NCI-H1092 (cell line): ENCODE measurements at places on chromosomes 12 and 14.

- DNase-seq, result no peak
Measured at GRCh38 chr12:105192624-105193225, 43.2 kb downstream of the APPL2 start.

GRCh38 chr12:24668563-24668962, 280.3 kb downstream of the BCAT1 start:
- no peak for DNase-seq

DNA sequence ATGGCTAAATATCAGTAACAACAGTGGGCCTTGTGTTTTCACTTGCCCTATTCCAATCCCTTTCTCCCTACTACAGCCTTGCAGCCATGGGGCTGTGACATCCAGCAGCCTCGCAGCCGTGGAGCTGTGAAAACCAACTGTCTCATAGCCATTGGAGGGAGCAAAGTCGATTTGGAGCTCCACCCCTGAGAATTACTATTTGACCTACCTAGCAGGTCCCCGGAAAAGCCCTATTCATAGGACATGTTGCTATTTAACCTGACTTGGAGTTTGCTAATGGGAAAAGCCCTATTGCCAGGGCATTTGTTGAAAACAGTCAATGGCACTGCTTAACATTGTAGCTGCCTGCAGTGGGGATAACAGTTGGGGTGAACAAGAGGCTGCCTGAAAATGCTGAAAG, 33.3 kb downstream of the ERG28 start:
- no peak for DNase-seq

- DNase-seq, result no peak
Measured at GRCh38 chr14:50501642-50502041, 30.7 kb downstream of the MAP4K5 start.

- no peak for DNase-seq
Measured at GRCh38 chr14:35407306-35407630, 2.7 kb upstream of the NFKBIA start.

GRCh38 chr12:108374596-108375320, 35.6 kb upstream of the CMKLR1 start:
- no peak for DNase-seq

DNA sequence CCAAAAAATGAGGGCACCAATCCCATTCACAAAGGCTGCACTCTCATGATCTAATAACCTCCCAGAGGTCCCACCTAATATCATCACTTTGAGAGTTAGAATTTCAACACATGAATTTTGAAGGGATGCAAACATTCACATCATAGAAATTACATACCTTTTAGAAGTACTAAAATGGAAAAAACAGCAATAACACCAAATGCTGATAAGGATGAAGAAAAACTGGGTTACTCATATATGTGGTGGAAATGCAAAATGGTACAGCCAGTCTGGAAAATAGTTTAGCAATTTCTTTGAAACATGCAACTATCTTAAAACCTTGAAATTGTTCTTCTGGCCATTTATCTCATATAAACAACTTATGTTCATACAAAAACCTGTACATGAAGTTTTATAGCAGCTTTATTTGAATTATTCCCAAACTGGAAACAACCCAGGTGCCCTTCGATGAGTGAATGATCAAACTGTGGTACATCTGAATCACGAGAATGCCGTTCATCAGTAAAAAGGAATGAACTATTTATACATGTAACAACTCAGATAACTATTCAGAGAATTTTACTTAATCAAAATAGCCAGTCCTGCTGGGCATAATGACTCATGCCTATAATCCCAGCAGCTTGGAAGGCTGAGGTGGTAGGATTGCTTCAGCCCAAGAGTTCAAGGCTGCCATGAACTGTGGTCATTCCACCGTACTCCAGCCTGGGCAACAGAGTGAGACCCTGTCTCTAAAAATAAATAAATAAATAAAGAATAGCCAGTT, 109.4 kb upstream of the SSTR1 start:
- no peak for DNase-seq

- DNase-seq, result no peak
Measured at GRCh38 chr14:50668826-50669143, 679 bp upstream of the SAV1 start.

DNA sequence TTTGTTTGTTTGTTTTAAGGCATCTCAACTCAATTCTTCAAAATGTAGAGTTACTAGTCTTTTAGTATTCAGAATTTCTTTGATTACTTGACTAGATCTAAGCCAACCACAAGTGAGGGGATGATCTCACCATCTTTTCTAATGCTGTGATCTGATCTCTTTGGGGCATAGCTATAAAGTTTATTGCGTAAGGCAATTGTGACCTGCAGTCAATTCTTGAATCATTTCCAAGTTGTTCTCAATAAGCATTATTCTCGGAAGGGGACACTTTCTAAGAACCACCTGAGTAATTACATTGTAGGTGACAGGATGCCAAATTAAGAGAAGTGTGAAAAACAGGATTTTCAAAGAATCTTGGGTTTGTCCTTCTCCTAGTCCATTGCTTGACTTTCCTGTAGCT, 13.1 kb downstream of the DACT1 start:
- no peak for DNase-seq

GRCh38 chr14:74670726-74671411, 42.0 kb downstream of the AREL1 start:
- no peak for DNase-seq

GRCh38 chr12:93758801-93759373, 81.7 kb downstream of the CRADD start:
- DNase-seq, result no peak

DNA sequence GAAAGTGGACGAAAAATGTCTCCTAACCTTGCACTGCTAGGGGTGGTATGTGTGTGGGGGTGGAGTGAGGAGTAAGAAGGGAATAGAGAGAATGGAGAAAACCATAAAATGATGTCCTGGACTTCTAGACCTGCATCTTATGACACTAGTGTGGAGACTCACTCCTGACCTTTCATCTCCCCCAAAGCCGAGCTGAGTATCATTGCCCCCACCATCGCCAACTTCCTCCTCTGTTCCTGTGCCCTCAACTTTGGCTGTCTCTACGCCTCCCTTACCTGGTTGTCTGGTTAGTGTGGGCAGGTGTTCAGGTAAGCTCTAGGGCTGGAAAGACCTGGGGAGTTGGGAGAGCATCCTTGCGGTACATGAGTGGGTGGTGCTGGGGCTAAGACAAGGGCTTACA, 4.5 kb upstream of the KLHL33 start:
- no peak for DNase-seq

DNA sequence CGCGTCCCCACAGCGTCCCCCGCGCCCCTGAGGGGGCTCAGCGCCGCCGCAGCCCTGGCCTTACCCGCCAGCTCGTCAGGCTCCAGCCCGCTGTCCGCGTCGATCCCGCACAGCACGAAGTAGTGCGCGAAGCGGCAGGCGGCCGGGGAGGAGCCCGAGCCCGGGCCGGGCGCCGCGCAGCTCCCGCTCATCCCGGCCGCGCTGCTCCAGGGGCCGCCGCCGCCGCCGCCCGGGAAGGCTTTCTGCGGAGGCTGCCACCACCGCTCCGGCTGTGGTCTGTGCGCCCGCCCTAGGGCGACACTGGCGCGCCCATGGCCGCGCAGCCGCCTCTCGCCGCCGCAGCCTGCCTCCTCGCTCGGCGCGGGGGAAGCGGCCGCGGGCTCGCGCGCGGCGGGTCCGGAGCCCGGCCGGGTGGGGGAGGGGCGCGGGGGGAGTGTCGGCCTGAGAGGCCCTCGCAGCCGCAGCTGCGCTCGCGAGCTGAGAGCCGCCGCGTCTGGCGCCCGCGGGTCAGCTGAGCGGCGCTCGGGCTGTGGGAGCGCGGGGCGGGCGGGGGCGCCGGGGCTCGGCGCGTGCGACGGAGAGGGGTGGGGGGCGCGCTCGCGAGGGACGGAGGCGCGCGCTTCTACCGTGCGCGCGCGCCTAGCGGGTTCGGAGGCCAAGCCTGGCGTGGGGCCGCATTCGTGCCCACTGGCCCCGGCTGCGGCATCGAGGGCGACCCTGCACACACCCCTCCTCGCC, at the start of gene DENND5B:
DENND5B (minus strand) TSS at position 495 of the 738 bp plus-strand sequence; CDS start at position 191, 304 bp downstream.
- DNase-seq, result peak; percentile 56

DNA sequence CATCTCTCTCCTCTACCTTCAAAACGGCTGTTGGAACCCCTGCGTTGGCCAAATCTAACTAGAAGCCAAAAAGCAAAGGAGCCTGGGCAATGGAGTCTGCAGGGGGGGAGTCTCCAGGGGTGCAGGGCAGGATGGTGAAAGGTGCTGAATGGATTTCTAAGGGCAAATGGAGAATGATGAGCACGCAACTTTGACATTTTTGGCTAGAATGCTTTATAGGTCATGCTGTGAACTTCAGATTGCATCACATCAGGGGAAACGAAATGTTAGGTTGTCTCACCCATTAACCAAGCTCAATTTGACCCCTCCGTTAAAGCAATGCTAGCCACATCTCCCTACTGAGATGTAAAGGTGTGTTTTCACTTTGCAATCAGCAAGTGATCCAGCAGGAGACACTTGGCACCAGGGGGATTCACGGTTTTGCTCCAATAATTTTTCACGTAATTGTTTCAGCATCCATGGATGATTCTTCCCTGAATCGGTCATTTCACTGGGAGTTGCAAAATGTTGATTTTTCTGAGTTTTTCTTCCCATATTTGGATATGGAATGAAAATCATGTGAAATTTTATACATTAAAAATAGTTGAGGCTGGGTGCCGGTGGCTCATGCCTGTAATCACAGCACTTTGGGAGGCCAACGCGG, 78.0 kb upstream of the MDM1 start:
- DNase-seq, result no peak

DNA sequence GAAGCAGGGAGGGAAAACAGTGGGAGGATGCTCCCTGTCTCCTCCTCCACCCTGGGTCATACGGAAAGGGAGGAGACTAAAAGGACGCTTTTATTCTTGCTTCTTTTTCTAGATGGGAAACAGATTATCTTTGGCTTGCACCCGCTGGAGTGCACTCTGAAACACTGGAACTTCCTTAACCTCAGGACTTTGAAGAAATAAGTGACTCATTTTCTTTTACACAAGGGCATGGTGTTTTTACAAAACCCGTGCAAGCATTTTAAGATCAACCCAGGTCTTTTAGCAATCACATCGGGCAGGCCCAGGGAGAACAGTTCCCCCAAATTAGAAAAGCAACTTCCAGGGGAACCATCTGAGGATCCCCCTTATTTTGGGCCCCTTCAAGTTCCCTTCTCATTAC, 80.9 kb upstream of the TSPAN11 start:
- no peak for DNase-seq

DNA sequence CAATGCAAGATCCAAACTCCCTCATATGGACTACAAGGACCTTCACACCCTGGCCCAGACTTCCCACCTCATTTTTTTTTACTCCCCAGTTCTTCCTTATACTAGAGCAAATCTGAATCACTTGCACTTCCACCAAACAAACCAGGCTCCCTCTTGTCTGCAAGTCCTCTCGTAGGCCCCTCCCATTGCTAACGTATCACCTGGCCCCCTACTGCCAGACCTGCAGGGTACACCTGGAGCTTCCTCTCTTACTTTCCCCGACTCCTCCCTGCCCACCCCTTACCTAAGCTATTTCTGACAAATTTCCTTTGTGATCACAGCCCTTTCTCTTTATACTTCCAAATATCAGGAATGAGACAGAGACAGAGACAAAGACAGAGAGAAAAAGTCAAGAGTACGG, 463.9 kb downstream of the GALC start:
- DNase-seq, result no peak

GRCh38 chr14:102279688-102280348, 25.1 kb downstream of the MOK start:
- DNase-seq, result no peak

DNA sequence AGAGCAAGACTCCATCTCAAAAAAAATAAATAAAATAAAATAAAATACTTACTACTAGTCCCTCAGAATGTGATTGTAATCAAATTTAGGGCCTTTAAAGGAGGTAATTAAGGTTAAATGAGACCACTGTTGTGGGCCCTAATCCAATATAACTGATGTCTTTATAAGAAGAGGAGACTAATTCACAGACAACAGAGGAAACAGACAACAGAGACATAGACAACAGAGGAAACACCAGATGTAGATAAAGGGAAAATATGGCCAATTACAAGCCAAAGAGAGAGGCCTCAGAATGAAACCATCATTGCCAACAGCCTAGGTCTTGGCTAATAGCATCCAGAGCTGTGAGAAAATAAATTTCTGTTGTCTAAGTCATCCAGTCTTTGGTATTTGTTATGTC, 669.0 kb upstream of the FOXG1 start:
- no peak for DNase-seq

- DNase-seq, result no peak
Measured at GRCh38 chr14:95663226-95663797, 22.9 kb upstream of the TCL1B start.

GRCh38 chr12:98492580-98493140, 22.7 kb upstream of the TMPO start:
- no peak for DNase-seq

DNA sequence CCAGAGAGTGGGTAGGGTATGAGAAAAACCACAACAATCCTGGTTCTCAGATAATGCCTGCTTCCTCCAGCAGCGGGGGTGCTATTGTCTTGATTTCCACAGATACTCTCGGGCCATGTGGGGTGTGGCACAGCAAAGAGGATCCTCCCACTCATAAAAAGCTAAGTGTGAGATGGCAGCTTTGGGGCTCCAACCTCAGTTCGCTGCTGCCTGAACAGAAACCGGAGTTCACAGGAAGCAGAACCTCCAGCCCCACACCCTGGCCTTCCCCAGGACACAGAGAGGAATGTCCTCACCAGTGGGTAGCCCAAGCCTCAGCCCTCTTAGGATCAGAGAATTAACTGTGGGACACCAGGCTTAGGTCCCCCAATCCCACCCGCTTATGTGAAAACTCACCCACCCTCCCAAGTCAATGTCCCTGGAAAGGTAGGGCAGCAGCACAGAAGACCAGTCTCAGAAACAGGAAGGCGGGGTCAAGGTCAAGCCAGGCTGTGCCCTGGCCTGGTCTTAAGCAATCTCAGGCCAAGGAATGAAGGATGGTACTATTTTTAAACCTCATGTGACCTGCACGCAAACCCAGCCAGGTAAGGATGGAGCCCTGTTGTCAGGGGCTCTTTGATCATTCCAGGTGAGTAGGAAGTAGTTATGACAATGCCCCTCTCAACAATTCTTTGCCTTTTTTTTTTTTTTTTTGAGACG, 9.0 kb downstream of the KCTD10 start:
- DNase-seq, result no peak

- no peak for DNase-seq
Measured at GRCh38 chr12:224330-224729, 10.4 kb upstream of the SLC6A12 start.

DNA sequence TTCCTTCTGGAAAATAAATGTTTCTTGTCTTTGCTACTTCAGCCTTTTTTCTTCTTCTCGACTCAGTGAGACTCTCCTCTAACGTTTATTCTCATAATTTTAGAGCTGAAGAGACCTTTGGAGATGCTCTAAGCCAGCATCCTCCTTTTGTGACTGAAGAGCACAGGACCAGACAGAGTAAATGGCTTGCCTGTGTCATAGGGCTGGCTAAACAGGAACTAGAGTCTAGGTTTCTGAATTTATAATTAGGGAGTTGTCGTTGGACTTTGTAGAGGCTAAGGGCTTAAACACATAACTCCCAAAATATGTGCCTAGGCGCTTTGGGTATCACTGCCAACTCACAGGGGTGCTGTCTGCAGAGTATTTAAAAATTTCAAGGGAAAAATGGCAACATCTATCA, 98.5 kb downstream of the FGD4 start:
- no peak for DNase-seq

GRCh38 chr12:76055393-76055792, 23.8 kb upstream of the PHLDA1 start:
- no peak for DNase-seq

GRCh38 chr12:127381043-127381668, 885.8 kb upstream of the TMEM132C start:
- peak; percentile 63 for DNase-seq

- no peak for DNase-seq
Measured at GRCh38 chr12:34379142-34379541, 356.8 kb downstream of the ALG10 start.

- DNase-seq, result no peak
Measured at GRCh38 chr14:70086685-70087379, 101.9 kb downstream of the SLC8A3 start.
